ENCODE measurements at places on chromosomes 4 and X.

DNA sequence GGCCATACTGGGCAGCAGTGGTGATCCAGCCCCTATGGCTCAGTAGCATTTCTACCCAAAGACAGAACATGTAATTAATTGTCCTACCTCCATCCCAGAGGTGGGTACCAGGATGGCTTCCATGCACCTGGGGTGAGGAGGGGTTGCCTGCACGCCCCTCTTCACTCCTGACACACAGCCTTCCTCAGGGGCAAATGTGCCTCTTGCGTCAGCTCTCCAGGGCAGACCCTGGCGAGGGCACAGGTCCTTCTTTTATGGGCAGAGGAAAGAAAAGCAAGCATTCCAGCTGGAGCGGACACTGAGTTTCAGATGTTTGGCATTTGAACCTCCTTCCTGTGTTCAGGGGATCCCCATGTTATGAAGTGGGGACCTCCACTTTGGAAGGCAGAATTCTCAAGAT is 95.6 kb downstream of the PHKA2 start:
- no peak for DNase-seq

DNA sequence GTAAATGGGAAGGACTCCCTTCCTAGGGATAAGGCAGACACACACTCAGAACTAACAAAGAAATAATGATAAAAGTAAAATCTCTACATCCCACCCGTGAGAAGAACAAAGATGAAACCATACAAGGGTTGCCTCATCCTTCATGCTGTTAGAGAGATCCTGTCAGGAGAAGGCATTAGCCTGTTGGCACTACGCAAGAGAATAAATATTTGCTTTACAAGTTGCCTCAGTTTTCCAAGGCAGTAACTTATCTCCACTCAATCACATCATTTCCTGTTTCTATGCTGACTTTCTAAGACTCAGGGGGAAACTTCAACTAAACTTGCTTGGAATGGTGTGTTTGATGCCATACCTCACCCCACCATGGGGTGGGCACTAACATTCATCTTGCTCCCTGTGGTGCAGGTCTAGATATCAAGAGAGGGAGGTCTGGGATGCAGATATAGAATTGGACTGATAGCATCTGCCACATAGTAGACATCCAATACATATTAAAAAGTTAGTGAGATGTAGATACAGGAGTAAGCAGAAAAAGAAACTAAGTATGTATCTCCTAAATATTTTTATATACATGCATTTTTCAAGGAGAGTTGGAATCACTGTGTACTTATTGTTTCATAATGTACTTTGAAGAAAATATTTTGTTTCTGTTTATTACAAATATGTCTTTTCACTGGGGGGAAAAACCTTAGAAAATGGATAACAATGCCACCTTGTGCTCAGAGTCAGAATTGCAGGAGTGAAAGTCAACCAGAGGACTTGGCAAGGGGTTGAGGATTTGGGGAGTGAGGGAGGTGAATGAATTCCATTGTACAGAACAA is 57.2 kb upstream of the BEX4 start:
- no peak for DNase-seq

GRCh38 chrX:51834076-51834475 is 59.3 kb upstream of the MAGED1 start:
- no peak for DNase-seq

DNA sequence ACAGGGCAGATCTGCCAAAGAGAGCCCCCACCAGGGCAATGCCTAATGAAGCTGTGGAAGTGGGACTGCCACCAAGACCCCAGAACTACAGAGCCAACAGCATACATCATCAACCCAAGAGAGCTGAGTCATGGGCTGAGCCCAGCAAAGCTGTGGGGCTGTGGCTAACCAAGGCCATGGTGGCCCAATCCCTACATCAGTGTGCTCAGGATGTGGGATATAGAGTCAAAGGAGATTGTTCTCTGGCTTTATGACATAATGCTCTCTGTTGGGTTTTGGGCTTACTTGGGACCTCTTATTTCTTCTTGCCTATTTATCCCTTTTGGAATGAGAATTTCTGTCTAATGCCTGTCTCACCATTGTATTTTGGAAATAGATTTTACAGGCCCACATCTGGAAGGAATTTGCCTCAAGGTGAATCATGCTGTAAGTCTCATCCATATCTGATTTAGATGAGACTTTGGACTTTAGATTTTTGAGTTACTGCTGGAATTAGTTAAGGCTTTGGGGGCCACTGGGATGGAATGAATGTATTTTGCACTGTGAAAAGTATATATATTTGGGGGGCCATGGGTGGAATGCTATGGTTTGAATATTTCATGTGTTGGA is 5.4 kb upstream of the PRDM5 start:
- DNase-seq, result no peak

DNA sequence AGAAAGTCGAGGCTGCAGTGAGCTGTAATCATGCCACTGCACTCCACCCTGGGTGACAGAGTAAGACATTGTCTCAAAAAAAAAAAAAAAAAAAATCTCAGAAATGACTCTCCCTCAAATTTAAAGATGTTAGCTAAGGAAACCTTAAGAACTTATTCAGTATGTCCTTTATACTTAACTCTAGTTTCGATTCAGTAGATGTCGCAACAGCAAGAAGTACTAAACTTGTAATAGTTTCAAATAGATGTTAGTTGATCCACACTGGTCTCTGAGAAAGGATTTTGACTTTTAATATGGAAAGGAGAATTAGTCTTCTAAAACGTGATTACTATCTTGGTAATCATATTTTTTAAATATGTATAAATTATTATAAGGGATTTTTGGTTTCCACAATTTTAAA is 29.6 kb downstream of the NKX3-2 start:
- DNase-seq, result no peak

- no peak for DNase-seq
Observed at GRCh38 chr4:2790583-2791517, 2.0 kb upstream of the SH3BP2 start.

DNA sequence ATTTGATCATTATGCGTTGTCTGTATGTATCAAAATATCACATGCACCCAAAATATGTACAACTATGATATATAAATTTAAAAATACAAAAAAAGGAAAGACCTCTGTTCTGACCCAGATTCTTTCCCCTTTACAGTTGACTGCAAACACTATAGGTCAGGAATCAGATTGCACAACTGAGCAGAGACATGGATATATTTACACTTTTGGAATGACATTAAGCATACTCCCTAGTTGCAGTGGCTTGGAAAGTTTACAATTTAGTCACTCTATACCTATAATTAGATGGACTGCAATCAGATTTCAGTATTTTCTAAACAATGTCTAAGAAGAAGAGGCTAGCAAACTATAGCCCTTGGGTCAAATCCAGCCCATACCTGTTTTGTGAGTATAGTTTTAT is 98.5 kb upstream of the INPP4B start:
- DNase-seq, result no peak

GRCh38 chrX:120612086-120612485 is 8.2 kb downstream of the MCTS1 start:
- no peak for DNase-seq

DNA sequence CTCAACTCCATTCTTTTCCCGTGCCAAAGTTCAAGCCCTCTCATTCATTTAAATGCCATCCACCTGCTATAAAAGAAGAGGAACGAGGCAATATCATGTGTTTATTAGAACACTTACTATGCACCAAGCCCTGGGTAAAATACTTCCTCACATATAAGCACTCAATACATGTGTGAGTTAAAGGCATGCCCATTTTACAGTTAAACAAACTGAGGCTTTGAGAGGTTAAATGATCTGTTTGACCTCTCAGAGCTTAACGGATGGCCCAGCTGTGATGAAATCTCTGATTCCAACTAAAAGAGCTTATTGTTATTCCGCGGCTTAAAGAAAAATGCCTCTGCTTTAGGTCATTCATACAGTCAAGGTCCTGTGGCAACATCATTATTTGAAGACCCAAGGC is 124.3 kb downstream of the HS6ST2 start:
- no peak for DNase-seq

DNA sequence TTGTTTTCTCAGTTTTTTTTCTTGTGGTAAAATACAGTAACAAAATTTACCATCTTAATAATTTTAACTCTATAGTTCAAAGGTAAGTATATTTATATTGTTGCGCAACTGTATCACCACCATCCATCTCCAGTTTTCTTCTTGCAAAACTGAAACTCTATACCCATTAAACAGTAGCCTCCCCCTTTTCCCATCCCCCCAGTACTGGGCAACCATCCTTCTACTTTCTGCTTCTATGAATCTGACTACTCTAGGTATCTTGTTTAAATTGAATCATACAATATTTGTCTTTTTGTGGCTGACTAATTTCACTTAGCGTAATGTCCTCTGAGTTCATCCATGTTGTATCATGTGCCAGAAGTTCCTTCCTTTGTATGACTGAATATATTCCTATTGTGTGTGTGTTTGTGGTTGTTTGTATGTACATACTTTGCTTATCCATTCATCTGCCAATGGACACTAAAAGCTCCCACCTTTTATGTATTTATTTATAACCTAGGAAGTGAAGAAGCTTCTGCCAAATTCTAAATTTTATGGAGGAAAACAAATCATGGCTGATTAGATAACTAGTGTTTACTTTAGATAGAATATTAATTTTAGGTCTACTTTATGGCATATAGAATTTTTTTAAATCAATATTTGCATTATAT is 10.0 kb downstream of the ABHD18 start:
- no peak for DNase-seq

- DNase-seq, result no peak
Observed at GRCh38 chr4:159697322-159698283, 594.7 kb downstream of the RAPGEF2 start.

- no peak for DNase-seq
Observed at GRCh38 chr4:81272671-81273070, 57.6 kb upstream of the PRKG2 start.

DNA sequence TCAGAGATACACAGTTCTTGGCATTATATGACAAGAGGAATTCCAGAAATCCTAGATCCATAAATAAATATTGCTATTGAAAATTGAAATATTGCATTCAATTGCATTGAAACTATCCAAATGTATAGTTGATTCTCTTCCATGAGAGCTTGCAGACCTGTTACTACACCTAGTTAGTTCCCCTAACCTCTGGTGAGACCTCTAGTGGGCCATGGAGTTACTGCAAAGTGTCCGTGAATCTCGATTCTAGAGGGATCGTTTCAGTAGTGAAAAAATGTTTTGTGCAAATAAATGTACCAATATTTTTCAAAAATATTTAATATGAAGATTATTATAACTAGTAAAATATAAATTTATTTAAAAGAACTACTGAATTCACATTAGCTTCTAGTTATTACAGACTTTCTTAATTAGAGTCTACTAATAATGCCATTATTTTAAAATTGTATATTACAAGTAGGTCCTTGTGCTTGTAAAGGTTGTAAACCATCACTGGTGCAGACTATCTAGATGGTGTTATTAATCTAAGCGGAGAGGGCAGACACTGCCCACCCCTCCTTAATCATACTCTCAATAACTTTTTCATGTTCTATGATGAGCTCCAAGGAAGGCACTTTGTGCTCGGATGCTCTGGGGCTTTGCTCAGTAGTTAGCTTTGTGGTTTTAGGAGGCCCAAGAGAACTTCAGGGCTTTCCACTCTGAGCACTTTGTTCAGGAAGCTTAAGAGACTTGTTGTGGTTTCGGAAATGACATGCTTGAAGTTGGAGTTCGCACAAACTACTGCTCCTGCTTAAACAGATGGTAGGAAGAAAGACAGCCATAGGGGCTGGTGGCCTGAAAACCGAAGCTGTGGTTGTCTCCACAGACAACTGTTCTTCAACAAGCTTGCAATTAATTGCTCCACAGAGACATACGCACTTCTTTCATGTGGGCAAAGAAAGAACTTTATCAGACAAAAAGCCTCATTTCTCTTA is 42.8 kb downstream of the IL21 start:
- no peak for DNase-seq

DNA sequence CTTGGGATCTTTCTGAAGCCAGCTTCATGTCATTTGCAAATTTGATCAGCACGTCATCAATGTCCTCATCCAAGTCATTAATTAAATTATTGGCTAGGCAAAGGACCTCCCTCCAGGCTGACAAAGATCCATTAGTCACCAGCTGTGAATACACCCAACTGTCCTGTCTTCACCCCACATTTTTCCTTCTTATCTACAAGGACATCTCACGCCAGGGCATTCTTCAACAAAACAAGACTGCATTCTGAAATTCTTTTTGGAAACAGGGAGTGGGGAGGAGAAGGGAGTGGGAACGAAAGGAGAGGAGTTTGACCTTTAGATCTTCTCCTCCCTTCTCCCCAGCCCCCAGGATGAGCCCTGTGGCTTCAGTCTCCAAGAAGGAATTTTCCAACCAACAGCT is 32.7 kb downstream of the NLGN3 start:
- no peak for DNase-seq

- DNase-seq, result no peak
Observed at GRCh38 chr4:681736-682451, 7.1 kb downstream of the SLC49A3 start.

- DNase-seq, result no peak
Observed at GRCh38 chr4:147704846-147705245, 20.9 kb upstream of the PRMT9 start.

DNA sequence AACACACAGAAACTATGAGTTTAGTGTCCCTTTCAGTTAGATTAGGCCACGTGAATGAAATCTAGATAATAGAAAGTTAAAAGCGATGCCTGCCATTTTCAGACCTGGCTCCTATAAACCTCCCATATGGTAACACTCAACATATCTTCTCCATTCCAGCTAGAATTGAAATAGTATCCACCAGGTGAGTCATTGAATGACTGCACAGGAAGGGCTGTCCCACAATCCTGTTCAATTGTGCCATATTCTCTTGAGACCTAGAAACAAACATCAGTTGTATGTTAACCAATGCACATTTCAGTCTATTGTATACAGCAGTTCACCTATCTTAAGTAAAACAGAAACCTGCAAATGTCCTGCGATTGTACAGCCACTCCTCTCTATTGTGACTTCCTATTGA is 659.3 kb upstream of the SLIT2 start:
- no peak for DNase-seq

- no peak for DNase-seq
Observed at GRCh38 chr4:48445704-48446103, 37.4 kb upstream of the SLC10A4 start.

GRCh38 chrX:136325377-136325776 is 24.6 kb downstream of the ADGRG4 start:
- no peak for DNase-seq

- DNase-seq, result peak; percentile 42
Observed at GRCh38 chr4:8176547-8177399, 18.2 kb upstream of the ABLIM2 start.

DNA sequence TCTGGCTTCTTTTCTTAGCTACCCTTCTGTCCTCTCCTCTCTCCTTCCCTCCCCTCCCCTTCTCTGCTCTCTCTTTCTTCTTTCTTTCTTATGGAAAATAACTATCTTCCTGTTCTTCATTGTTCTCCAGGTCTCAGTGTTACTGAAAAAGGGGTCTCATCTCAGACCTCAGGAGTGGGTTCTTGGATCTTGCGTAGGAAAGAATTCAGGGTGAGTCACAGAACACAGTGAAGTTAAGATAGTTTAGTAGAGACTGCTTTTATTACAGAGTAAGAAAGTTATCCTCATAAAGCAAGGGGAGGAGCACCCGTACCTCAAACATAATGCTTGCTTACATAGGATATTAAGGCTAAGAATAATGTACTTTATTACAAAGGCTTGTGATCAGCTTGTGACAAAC is 31.8 kb upstream of the CWH43 start:
- DNase-seq, result no peak

GRCh38 chr4:150476776-150477175 is 105.2 kb upstream of the MAB21L2 start:
- no peak for DNase-seq

GRCh38 chr4:156329779-156330178 is 376.1 kb upstream of the CTSO start:
- DNase-seq, result no peak

GRCh38 chr4:41394481-41394894 is 137.8 kb downstream of the UCHL1 start:
- no peak for DNase-seq

Measured in H54 (cell line).